Activated CD8-positive, alpha-beta memory T cell treated with anti-CD3 and anti-CD28 coated beads, Interleukin-2, amount 10 ng/mL, durations not matched to agents 7 days and 5 days (primary cell): ENCODE measurements at places on chromosomes 2 and 18. TPM values are rescaled to one million over a fixed set of nuclear protein-coding genes. Genes with fewer than 3 reads are reported as not detected.

The SRD5A2 gene
- not detected for total RNA-seq

The TEX44 gene
- not detected for total RNA-seq

DNA sequence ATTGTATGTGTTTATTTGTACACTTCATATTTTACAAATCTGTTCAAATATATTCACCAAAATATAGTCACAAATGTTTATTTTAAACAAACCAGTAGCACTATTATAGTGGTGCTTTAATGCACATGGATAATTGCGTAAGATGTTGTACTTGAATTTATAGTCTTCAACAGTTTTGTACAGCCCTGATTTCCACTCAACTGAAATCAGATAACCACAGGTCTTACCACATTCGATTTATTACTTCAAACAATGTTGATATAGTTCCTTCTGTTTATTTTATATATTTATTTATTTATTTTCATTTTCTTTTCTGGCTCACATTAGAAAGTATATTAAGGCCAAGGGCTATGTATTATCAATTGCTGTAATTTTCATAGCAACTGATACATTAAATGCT, 99.4 kb upstream of the ZNF804A start:
- no peaks in the 10 kb centered on the region for H3K36me3 ChIP-seq
- H3K4me3 ChIP-seq, result no peak overlapping the region
- no peak overlapping the region for H3K27ac ChIP-seq
- no peaks in the 10 kb centered on the region for H3K4me1 ChIP-seq

GRCh38 chr2:21812766-21813165, 689.0 kb downstream of the TDRD15 start:
- H3K36me3 ChIP-seq, result no peaks in the 10 kb centered on the region
- H3K27ac ChIP-seq, result no peak overlapping the region
- no peaks in the 10 kb centered on the region for H3K4me1 ChIP-seq

DNA sequence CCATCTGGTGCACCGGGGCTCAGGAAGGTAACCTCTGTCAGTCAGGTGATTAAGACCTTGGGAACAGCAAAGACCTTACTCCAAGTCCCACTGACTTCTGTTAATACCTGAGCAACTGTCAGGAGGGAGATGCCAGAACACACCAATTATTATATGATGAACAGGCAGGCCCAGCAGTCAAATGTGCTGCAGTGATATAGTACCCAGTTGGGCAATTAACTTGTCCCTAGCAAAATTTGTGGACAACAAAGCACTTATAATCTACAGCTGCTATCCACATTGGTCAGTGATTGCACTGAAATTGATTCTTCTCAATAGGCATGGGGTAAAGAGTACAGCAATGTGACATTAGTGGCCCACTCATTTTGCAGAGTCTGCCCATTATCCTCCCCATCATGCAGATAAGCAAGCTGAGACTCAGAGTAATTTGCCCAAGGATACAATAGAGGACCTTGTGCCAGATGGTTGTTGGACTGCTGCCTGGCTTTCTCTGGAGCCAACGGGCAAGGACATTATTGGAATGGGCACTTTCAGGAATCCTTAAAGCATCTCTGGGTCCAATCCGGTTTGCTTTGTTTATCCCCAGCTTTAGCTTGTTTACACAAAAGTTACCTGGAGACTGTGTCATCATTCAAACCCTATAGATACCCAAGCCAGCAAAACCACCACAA, 147.6 kb downstream of the CCBE1 start:
- no peak overlapping the region for H3K27ac ChIP-seq
- no peak overlapping the region for H3K4me3 ChIP-seq
- DNase-seq, result no peak
- peaks cover 12% of the 10 kb centered on the region for H3K27me3 ChIP-seq
- H3K36me3 ChIP-seq, result no peaks in the 10 kb centered on the region

GRCh38 chr2:203327582-203327900, 653 bp upstream of the ABI2 start:
- no peak for DNase-seq
- peaks cover 27% of the 10 kb centered on the region for H3K4me1 ChIP-seq
- peak overlapping the region; percentile 65 for H3K27ac ChIP-seq

GRCh38 chr18:14015416-14015815, 100.1 kb upstream of the MC2R start:
- H3K36me3 ChIP-seq, result no peaks in the 10 kb centered on the region
- DNase-seq, result no peak
- H3K27me3 ChIP-seq, result peaks cover 2% of the 10 kb centered on the region

GRCh38 chr2:223744580-223744979, 92.8 kb downstream of the AP1S3 start:
- no peaks in the 10 kb centered on the region for H3K4me1 ChIP-seq
- peaks cover 17% of the 10 kb centered on the region for H3K27me3 ChIP-seq
- DNase-seq, result no peak
- H3K36me3 ChIP-seq, result no peaks in the 10 kb centered on the region
- H3K27ac ChIP-seq, result no peak overlapping the region
- H3K4me3 ChIP-seq, result no peak overlapping the region

GRCh38 chr2:60608679-60609078, 55.2 kb upstream of the BCL11A start:
- no peak for DNase-seq
- H3K27me3 ChIP-seq, result peaks cover 19% of the 10 kb centered on the region
- H3K27ac ChIP-seq, result no peak overlapping the region

DNA sequence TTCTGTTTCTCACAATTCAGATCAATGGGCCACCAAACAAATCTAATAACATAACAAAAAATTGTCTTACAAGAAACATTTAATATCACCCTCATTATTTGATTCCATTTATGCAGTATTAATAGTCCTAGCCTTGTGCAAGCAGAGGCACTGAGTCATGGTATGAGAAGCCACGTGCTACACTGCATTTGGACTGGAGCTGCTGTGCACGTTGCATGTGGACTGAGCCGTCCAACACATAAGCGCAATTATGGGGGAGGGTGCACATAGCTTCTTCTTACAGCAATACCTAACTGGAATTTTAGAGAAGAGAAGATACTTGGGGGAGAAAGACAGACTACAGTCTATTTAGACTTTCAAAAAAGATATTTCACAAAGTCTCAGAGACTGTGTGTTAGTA, 329.6 kb upstream of the ID2 start:
- H3K27ac ChIP-seq, result no peak overlapping the region
- H3K4me3 ChIP-seq, result no peak overlapping the region
- H3K36me3 ChIP-seq, result peaks cover 4% of the 10 kb centered on the region
- no peak for DNase-seq
